ENCODE measurements at places on chromosomes 1 and 21.
A peak's percentile ranks its signal among the peaks of the same experiment; 100 is the strongest.

DNA sequence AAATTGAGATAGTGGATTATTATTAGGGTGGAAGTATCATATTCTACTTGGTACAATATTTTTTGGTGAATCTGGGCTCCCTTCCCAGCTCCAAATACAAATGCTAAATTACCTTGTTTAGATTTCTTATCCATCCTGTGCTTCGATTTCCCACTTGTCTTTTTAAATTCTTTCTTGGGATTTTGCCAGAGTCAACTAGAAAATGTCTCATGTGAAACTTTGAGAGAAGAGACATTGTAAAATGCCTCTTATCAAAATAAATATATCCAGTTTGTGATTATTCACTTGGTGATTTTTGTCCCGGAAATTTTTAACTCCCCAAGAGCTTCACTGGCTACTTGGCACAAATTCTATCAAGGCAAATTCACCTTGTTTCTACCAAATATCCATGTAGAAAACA lies 202.0 kb downstream of the FMN2 start:
- no peak overlapping the region for H3K4me3 ChIP-seq
- H3K4me1 ChIP-seq, result no peaks in the 10 kb centered on the region
- DNase-seq, result no peak
- H3K27me3 ChIP-seq, result no peaks in the 10 kb centered on the region

GRCh38 chr1:2555634-2556276 lies 416 bp upstream of the TNFRSF14 start:
- peak overlapping the region; percentile 94 for H3K27ac ChIP-seq
- no peaks in the 10 kb centered on the region for H3K27me3 ChIP-seq
- peaks cover 23% of the 10 kb centered on the region for H3K36me3 ChIP-seq

- no peaks in the 10 kb centered on the region for H3K27me3 ChIP-seq
- H3K27ac ChIP-seq, result no peak overlapping the region
- DNase-seq, result peak; percentile 31
- H3K4me1 ChIP-seq, result peaks cover 3% of the 10 kb centered on the region
Observed at GRCh38 chr21:42460391-42461184, 35.4 kb downstream of the RSPH1 start.

DNA sequence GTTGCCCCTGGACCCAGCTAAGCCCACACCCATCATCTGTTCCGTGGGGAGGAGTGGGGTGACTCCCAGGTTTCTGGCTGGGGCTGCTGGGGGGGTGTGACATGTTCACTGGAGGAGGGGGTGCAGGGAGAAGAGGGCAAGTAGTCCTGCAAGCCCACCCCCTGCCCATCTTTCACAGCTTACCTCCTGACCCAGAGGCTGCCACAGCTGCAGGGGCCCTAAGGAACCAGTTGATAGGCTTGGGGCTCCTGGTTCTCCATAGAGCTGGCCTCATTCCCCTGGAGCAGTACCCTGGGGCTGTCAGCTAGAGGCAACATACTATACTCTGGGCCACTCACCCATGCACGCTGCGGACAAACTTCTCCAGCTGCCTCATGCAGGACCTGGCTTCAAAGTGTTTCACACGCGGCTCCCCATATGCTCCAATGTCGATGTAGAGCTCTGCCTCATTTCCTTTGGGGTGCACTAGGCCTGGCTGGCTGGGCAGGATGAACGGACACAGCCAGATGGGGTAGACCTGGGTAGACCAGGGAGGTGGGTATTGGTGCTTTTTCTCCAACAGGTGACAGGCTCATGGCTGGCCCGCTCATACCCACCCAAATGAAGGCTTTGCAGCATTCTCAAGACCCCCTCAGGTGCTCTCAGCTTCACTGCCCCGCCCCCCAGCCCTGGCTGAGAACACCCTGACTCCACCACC lies 33.8 kb downstream of the DHCR24 start:
- DNase-seq, result peak; percentile 52
- no peak overlapping the region for H3K27ac ChIP-seq
- no peaks in the 10 kb centered on the region for H3K27me3 ChIP-seq
- H3K36me3 ChIP-seq, result peaks cover 49% of the 10 kb centered on the region
- H3K4me3 ChIP-seq, result no peak overlapping the region

DNA sequence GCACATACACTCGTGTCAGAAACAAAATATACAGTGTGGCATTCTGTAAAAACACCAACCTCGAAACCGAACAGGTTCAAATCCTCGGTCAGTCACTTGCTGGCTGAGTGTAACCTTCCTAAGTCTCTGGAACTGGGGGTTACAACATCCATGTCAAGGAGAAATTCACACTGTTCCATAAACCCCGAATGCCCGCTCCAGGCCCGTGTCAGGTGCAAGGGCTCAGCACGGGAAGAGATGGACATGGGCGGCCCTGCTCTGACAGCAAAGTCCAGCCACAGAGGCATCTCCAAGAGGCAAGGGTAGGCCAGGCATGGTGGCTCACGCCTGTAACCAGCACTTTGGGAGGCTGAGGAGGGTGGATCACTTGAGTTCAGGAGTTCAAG lies 79.5 kb downstream of the SLC66A1 start:
- H3K4me3 ChIP-seq, result peak overlapping the region; percentile 20
- peaks cover 73% of the 10 kb centered on the region for H3K4me1 ChIP-seq
- H3K36me3 ChIP-seq, result no peaks in the 10 kb centered on the region
- peak overlapping the region; percentile 69 for H3K27ac ChIP-seq

- no peaks in the 10 kb centered on the region for H3K27me3 ChIP-seq
- H3K36me3 ChIP-seq, result no peaks in the 10 kb centered on the region
- no peak overlapping the region for H3K27ac ChIP-seq
- no peak overlapping the region for H3K4me3 ChIP-seq
- peaks cover 21% of the 10 kb centered on the region for H3K4me1 ChIP-seq
Observed at GRCh38 chr1:94806441-94806871, 13.7 kb upstream of the SLC44A3 start.

- H3K27me3 ChIP-seq, result no peaks in the 10 kb centered on the region
- H3K36me3 ChIP-seq, result no peaks in the 10 kb centered on the region
- H3K4me1 ChIP-seq, result peaks cover 80% of the 10 kb centered on the region
- H3K27ac ChIP-seq, result peak overlapping the region; percentile 79
Observed at GRCh38 chr1:145959957-145960467, 2.2 kb upstream of the LIX1L start.

GRCh38 chr1:59128784-59129227 lies 168.1 kb upstream of the FGGY start:
- no peak overlapping the region for H3K27ac ChIP-seq
- H3K27me3 ChIP-seq, result no peaks in the 10 kb centered on the region
- DNase-seq, result no peak
- no peaks in the 10 kb centered on the region for H3K4me1 ChIP-seq

DNA sequence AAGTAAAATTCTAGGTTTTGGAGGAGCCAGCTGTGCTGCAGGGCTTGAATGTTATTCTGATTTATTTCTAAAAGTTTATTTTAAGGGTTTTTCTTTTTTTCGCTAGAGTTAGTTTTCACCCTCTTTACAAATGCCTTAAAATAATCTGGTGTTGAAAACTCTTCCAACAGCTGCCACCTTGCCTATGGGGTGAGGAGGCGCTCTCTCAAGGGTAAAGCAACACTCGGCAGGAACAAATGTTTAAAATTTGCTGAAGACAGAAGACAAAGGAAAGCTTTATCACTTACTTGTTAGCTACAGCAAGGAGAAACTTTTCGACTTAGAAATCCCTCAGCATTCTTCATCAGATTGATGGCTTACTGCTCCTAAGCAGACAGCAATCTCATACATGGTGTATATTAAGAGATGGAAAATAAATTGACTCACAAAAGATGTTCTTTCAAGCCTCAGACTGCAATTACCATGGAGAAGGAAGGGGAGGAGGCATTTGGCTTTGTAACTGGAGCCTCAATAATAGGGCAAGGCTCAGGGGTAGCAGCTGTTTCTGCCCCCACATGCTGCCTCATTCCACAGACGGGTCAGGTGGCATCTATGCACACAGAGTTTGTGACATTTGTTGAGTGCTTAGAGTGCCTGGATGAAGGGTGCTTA lies 79.8 kb upstream of the RALGPS2 start:
- no peak overlapping the region for H3K4me3 ChIP-seq
- H3K36me3 ChIP-seq, result no peaks in the 10 kb centered on the region
- no peak overlapping the region for H3K27ac ChIP-seq
- no peaks in the 10 kb centered on the region for H3K27me3 ChIP-seq
- H3K4me1 ChIP-seq, result peaks cover 9% of the 10 kb centered on the region

Measured in suprapubic skin (tissue), 4 donors.